ENCODE measurements at places on chromosomes 12 and 14.

- no peak for DNase-seq
Measured at GRCh38 chr12:32002848-32003493, 43.8 kb downstream of the RESF1 start.

GRCh38 chr12:54680374-54680773, 32.2 kb upstream of the DCD start:
- DNase-seq: no peak

- DNase-seq: no peak
Measured at GRCh38 chr12:78494911-78495310, 369.7 kb upstream of the SYT1 start.

- DNase-seq: no peak
Measured at GRCh38 chr12:124538194-124539082, 29.0 kb downstream of the NCOR2 start.

GRCh38 chr12:98373025-98373554, 142.3 kb upstream of the TMPO start:
- DNase-seq: no peak

DNA sequence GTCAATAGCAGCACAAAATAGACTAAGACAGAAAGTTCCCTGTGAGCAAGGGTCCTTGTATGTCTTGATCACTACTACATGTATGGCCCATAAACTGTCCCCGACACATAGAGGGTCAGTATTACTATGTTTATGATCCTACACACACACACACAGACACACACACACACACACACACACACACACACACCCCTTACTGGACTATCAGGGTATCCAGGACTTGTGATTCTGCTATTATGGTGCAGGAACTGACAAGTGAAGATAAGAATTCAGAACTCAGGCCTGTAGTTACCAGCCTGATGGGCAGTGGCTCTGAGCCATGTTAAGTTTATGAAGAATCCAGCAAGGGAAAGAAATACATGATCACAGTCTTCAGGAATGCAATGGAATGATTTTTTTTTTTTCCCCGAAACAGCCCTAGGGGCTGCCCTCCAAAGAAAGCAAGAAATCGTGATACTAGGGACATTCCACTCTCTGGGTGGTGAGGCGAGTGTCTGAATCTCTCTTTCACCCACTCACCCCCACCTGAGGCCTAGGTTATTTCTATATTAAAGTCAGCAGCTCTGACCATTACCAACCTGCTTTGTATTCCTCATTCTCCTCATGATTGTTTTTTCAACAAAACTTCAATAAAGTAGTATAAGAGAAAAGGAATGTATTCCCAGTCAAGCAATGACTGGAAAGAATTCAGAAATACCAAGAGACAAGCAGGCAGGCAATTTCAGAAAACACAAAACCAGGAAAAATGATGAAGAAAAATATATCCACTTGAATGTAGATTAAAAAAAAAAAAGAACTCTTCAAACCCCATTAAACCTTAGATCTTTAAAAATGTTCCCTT, 105.8 kb downstream of the AVPR1A start:
- no peak for DNase-seq

GRCh38 chr12:4961311-4961710, 51.6 kb downstream of the KCNA1 start:
- no peak for DNase-seq
